ENCODE measurements at places on chromosomes 6 and 20. TPM values are rescaled to one million over a fixed set of nuclear protein-coding genes. Genes with fewer than 3 reads are reported as not detected.

GRCh38 chr6:111458670-111459232 is 24.3 kb downstream of the REV3L start:
- DNase-seq, result no peak

DNA sequence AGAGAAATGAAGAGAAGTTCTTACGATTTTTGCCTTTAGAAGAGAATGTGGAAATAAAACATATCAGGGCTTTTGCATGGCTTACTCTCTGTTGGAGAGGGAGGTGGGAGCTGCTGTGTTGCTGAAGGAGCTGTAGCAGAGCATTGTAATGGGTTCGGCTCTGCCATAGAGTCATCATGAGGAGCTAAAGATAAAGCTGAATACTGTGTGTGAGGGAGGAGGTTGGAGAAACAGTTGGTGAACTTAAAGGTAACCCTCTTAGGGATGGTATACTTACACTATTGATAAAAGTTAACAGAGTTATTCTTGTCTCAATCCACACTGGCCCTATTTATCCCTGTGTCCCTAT is 34.8 kb downstream of the CTNNBL1 start:
- no peak for DNase-seq

Gene ALDH8A1
- total RNA-seq, result 0.41 TPM

GRCh38 chr6:166588691-166589336 is 2.3 kb upstream of the RAMACL start:
- peak; percentile 84 for DNase-seq

- DNase-seq, result no peak
Observed at GRCh38 chr20:5737966-5738365, 12.2 kb upstream of the SHLD1 start.

- DNase-seq, result peak; percentile 18
Observed at GRCh38 chr6:37038292-37039198, 33.1 kb downstream of the FGD2 start.

DNA sequence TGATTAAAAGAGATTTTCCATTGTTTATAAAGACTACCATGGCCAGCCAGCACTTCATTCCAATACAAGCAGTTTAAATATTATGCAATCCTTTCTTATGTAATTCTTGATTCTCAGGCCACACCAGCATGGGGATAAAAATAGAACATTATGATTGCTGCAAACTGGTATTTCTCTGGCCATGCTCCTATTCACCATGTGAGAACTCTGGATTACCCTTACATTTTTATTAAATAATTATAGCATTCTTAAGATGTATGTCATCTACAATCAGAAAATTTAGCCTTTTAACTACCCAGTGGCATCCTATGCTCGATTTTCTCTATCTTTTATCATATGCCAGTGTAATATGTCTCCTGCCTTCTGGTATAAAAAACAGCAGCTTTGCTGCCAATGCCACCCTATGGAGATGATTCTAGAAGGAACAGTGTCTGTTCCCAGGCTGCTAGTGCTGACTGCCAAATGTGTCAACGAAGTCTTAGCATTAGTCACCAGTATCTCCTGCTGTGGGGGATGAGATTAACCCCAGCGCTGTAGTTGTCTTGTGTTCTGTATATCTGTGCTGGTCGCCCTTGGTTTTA is 501.4 kb downstream of the BCKDHB start:
- DNase-seq, result peak; percentile 95

DNA sequence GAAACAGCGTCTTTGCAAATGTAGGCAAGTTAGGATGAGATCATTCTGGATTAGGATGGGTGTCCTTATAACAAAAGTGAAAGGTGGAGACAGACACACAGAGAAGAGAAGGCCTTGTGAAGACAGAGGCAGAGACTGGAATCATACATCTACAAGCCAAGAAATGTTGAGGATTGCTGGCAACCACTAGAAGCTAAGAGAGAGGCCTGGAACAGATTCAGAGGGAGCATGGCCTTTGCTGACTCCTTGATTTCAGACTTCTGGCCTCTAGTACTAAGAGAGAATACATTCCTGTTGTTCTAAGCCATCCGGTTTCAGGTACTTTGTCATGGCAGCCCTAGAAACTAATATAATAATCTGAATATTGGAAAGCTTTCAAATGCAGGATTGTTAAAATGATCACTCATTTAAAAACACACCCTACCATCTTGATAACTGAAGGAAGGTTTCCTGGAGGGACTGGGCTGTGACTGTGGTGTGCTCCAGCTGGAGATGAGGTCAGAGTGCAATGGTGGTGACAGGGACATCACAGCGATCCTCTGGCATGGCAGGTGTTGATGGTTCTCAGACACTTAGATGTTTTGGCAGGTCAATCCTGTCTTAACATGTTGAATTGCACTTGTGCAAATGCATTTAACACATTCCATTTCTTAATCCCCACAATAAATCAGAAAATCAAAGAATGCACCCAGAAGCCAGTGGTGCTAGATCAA is 25.1 kb downstream of the CD83 start:
- DNase-seq, result no peak

GRCh38 chr6:140572129-140572528 is 1197.7 kb upstream of the CITED2 start:
- peak; percentile 98 for DNase-seq

DNA sequence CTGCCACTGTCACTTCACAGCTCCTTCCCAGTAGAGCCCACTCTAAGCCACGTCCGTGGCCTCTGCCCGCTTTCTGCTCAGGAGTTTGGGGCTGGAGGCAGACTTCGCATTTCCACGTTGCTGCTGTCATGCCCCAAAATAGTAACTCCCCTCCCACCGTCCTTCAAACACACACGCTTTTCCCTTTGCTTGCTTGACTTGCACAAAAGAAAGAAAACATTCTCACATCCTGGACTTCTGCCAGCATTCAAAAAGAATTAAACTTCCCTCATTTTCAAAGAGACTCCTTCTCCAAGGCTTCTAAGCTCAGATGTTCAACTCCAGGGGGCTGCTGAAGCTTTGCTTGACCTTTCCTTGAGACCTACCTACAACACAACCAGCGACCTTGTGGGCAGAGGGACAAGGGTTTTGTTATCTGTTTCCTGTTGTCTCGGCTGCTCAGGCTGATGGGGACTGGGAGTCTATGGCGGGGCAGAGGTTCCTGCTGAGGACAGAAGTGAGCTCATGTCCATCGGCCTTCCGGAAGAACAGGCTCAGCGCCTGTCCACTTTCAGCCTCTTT is 263.8 kb upstream of the FOXQ1 start:
- no peak for DNase-seq

GRCh38 chr6:1127597-1128288 is 184.2 kb upstream of the FOXQ1 start:
- DNase-seq, result no peak

GRCh38 chr6:14883921-14884320 is 361.9 kb upstream of the JARID2 start:
- DNase-seq, result peak; percentile 12

DNA sequence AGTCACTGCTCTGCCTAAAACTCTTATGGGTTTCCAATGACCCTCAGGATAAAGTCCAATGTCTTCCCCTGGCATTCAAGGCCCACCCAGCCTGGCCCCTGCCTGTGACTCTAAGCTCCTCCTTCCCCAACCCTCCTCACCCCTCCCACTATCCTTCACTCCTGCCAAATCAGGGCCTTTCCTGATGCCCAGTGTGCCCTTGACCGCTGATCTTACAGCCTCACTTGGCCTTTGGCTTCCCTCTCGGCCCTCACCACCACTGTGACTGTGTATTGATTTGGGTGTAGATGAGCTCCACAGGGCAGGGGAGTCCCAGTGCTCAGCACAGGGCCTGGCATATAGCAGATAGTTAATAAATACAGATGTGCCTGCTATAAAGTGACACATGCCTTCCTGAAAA is 115.7 kb downstream of the TOX2 start:
- DNase-seq, result no peak

GRCh38 chr20:60306551-60306950 is 348.3 kb downstream of the CDH26 start:
- DNase-seq, result no peak

Gene DYNLT2
- total RNA-seq, result 1.0 TPM

- DNase-seq, result peak; percentile 22
Observed at GRCh38 chr6:154139892-154140291, 100.9 kb downstream of the OPRM1 start.

Data from astrocyte (in vitro differentiated cells and primary cell).